C1 segment of cervical spinal cord (tissue), 14 donors: ENCODE measurements at places on chromosomes 16 and 17.

DNA sequence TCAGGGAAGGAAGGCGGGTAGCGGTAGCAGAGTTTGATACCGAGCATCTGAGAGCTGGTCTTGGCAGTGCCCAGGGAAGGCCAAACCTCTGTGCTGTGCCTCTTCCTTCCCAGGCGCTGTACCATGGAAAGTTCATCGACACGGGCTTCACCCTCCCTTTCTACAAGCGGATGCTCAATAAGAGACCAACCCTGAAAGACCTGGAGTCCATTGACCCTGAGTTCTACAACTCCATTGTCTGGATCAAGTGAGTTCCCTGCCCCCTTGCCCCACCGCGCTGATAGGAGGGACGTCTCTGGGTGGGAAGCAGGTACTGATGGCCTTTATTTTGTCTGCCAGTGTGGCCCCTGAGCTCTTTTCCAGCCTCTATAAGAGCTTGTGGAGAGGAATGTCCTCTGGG lies 15.4 kb upstream of the CLEC18A start:
- DNase-seq: no peak

GRCh38 chr17:11813871-11814270 lies 183.4 kb downstream of the ZNF18 start:
- no peak for DNase-seq

DNA sequence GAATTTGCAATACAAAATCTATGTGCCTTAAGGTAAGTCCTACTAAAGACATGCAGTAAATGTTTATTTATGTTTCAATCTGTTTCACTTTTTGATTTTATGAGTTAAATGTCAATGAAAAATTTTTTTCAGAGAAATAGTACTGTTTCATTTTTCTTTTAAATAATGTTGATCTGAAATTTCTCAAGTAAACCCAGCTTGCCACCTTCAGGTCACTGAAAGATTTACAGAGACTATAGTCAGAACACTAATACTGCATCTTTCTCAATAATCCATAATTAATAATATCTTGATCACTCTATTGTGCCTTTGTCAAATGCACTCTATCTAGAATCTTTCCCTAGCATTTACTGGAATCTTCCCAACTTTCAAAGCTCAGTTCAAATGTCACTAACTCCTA lies 6.5 kb upstream of the DHX40 start:
- DNase-seq: no peak

DNA sequence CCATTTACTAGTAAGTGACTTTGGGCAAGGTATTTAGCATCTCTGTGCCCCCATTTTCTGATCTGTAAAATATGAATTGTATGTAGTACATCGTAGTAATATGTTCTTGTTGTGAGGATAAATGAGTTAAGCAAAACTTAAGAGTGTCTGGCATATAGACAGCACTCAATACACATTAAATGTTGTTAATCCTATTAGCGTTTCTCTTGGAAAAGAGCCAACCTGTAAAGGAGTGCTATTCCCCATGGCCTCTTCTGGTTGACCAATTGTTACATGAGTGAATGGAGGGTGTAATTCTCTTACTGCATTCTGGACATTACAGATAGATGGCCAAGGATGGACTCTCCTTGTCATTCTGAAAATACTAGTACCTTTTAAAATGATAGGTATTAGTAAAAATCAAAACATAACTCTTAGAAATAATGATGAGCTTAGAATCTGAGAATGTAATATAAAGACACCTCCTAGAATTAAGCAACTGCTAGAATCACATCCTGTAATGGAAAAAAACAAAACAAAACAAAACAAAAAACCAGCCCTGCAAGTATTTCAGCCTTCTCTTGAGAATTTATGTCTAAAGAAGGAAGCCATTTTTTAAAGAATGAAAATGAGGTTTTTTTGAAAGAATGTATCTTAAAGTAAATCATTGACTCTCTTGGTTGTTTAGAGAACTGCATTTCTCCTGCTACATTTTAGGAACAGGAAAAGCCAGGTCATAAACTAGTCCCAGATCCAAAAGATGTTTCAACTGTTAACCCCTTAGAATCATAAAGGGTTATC lies 30.5 kb downstream of the IQCK start:
- no peak for DNase-seq

DNA sequence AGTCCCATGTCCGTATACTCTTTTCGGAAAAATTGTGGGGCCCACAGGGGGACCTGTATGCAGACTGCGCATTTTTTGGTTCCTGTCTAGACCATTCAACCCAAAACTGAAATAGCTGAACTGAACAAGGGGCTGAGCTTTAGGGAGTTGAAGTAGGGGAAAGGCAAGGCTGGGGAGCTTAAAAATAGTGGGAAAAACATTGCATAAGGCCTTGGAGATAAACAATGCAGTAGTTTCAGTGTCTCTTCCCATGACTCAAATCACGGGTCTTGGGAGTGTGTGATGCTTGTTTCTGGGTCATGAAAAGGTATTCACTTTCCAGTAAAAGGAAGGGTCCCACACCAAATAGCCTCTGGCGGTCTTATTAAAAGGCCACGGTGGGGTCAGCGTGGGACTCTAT lies 402.8 kb upstream of the SALL1 start:
- DNase-seq: no peak

DNA sequence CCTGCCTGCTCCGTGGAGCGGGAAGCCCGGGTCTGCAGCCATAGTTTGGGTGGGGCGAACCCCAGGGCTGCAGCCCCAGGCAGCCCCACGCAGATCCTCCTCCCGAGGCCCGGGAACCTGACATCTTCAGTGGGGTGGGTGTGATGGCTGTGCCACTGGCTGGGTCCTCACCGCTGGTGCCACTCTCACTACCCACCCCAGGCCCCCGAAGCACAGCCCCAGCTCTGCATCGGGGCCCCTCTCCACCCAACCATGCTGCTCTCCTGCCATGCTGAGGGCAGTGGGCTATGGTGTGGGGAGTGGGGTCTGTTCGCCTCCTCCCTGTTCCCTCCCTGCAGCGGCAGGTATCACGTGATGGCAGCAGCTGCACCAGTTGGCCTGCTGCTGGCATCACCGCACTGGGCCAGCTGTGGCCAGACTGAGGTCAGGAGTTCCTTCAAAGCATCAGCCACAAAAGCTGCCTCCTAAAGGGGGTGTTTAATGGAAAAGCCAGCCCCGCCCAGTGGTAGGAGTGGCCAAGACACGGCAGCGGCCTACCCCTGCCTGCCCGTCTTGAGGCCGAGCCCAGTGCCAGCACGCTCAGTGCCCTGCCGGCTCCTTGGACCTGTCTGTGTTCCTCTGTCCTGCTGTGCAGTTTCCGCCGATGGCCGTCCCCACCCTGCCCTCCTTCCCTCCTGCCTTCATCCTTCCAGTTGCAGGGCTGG lies 10.8 kb downstream of the KCTD5 start:
- peak; percentile 83 for DNase-seq

DNA sequence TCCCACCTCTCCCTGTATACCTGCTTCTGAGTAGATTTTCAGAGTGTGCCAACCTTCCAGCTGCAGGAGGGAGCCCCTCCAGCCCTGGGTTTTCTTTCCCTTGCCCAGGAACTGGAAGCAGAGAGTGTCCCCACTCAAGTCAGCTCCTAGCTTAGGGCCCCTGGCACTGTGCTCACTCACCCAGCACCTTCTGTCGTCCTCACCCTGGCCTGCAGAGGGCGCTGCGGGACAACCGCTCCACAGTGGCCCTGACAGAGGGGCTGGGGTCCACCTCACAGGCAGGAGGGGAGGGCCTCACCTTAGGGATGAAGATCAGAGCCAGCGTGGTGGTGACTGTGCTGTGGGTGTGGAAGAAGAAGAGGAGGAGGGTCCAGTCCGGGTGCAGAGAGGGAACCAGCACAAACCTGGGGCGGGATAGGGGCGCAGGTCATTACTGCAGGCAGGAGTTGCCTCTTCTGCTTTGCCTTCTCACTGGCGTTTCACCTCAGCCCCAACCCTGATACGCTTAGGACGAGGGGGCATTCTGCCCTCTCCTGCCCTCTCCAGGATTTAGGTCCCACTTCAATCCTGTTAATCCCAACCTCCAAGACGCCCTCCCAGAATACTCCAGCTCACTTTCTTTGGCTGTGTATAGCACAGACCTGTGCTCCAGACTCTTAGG lies 10.0 kb downstream of the GPR179 start:
- DNase-seq: peak; percentile 41

- DNase-seq: no peak
These were observed 12.2 kb downstream of the MYH13 start for GRCh38 chr17:10360578-10360977.

GRCh38 chr16:54289945-54290832 lies 3.6 kb upstream of the IRX3 start:
- DNase-seq: no peak

- DNase-seq: no peak
These were observed 39.4 kb upstream of the CDH3 start for GRCh38 chr16:68605746-68606145.

DNA sequence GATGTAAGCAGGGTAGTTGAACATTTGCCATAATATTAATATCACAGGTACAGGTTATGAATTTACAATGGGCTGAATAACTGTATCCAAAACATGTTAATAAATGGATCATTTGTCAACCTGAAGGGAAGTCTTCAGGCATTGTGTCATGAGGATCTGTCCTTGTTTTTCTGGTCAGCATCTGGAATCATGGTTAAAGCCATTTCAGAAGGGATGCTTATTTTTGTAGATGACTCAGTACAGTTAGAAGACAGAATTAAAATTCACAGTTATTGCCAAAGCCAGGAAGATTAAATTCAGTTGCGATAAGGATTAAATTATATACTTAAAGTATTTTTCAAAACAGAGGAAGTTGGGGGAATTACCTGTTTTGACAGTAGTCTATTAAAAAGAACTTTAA lies 8.0 kb downstream of the PSMD11 start:
- DNase-seq: no peak
